Thyroid gland (tissue), 4 donors: ENCODE measurements at places on chromosomes 12 and 14. TPM values are rescaled to one million over a fixed set of nuclear protein-coding genes. Genes with fewer than 3 reads are reported as not detected.
A peak's percentile ranks its signal among the peaks of the same experiment; 100 is the strongest.

GRCh38 chr14:75909630-75910029 is 72.2 kb downstream of the TGFB3 start:
- DNase-seq, result no peak

GRCh38 chr12:126891789-126892188 is 1375.2 kb upstream of the TMEM132C start:
- DNase-seq, result no peak

AICDA gene
- total RNA-seq, result not detected

DNA sequence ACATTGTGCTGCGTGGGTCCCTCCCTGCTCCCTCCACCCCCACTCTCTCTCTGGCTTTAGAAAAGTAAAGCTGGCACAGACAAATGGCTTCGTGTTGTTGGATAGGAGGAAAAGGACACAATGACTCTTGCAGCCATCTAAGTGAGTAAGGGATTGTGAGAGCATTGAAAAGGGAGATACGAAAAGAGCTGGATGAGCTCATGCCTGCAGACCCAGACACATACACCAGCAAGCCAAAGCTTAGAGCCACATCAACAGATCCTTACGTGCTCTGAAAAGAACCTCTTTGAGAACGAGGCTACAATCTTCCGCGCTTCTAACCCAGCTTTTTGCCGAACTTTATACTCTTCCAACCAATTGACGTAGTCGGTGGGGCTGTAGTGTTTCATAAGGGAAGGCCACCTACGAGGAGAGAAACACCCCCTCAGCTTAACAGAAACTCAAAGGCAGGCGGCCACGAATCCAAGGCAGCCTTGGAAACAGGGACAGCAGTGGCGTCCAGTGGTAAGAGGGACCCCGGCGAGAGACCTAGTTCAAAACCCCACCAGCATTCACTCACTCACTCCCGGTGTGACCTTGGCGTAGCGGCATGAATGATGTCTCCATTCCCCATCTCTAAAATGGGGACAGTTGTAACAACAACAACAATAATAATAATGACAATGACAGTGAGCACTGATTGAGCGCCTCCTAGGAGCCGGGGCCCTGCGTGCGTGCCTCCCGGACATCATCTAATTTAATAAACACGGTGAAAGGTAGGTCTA is 1.1 kb downstream of the FBXO21 start:
- peak; percentile 5 for DNase-seq

- DNase-seq, result no peak
Observed at GRCh38 chr14:104292084-104292970, 153.9 kb downstream of the KIF26A start.

RPL10L gene
- not detected for total RNA-seq

GRCh38 chr14:105563347-105563737 is 37.0 kb downstream of the TMEM121 start:
- no peak for DNase-seq

GRCh38 chr12:84507956-84508850 is 404.4 kb downstream of the SLC6A15 start:
- DNase-seq, result peak; percentile 5

GRCh38 chr12:93638954-93639353 is 38.2 kb upstream of the CRADD start:
- peak; percentile 45 for DNase-seq

- no peak for DNase-seq
Observed at GRCh38 chr12:106226884-106227640, 20.8 kb downstream of the CKAP4 start.

GRCh38 chr14:37411079-37411735 is 183.8 kb downstream of the FOXA1 start:
- DNase-seq, result no peak

DNA sequence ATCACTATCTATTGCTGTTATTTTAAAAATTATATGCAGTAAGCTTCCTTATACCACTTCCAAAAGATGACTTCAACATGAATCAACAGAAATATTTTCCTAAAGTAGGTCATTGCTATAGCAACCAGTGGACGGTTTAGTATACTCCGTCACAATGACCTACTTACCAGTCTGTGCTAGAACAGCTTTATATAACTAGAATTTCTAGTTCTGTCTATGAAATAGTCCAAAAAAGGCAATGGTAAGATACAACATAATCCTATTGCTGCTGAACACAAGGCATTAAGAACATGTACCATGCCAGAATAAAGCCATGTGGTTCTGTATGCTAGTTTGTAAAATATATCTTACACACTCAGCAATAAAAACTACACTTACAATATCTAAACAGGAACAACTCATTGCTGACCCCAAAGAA is 40.7 kb upstream of the MTERF2 start:
- no peak for DNase-seq

- no peak for DNase-seq
Observed at GRCh38 chr14:100122481-100123223, 36.8 kb downstream of the DEGS2 start.

- DNase-seq, result no peak
Observed at GRCh38 chr12:107443320-107444090, 242.1 kb upstream of the PWP1 start.
